Type B pancreatic cell (in vitro differentiated cells): ENCODE measurements at places on chromosomes 5 and 9. TPM values are rescaled to one million over a fixed set of nuclear protein-coding genes. Genes with fewer than 3 reads are reported as not detected.

ODF2 gene
- total RNA-seq, result 38.2 and 59.1 TPM in 2 replicates

SUSD3 gene
- 1.5 and 3.8 TPM in 2 replicates for total RNA-seq

GRCh38 chr9:78986446-78986845 lies 585.3 kb upstream of the TLE4 start:
- no peak for DNase-seq

- DNase-seq, result no peak
Observed at GRCh38 chr5:149323621-149324205, 21.6 kb upstream of the GRPEL2 start.

RFX3 gene
- 22.4 and 42.5 TPM in 2 replicates for total RNA-seq

GRCh38 chr9:121298016-121298538 lies 30.1 kb downstream of the GSN start:
- DNase-seq, result no peak

DNA sequence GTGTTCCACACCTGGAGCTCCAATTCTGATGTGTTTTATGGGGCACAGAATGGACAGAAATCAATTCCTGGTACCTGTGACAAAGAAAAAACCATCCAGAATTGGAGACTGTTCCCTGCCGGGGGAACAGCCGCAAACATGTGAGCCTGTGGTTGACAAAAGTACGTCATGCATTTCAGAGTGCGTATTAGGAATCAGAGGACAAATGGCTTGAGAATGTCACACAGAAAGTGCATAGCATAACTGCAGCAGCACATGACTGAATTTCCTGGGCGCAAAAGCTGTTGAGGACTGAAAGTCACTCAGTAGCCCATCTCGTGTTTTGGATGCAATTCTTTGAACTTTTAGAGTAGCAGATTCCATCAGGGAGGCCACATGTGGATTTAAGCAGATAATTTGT lies 85.1 kb downstream of the TRIO start:
- DNase-seq, result no peak

DNA sequence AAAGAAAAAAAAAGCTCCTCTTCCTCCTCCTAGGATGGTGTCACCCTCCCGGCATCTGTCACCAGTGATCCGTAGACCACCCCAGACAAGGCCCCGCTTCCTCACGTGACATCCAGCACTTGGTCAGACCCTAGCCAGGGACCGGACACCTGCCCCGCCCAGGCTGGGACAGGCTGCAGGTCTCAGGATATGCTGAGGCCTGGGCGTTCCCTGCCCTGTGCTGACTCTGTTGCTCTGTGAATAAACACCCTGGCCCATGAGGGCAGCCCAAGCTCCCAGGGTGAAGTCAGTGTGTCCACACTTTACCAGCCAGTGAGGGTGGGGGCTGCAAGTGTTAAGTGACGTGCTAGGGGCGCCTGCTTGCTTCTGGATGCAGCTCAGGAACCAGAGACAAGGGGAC lies 5.6 kb downstream of the EDF1 start:
- no peak for DNase-seq

- no peak for DNase-seq
Observed at GRCh38 chr5:146039420-146039819, 66.0 kb downstream of the PLAC8L1 start.

DNA sequence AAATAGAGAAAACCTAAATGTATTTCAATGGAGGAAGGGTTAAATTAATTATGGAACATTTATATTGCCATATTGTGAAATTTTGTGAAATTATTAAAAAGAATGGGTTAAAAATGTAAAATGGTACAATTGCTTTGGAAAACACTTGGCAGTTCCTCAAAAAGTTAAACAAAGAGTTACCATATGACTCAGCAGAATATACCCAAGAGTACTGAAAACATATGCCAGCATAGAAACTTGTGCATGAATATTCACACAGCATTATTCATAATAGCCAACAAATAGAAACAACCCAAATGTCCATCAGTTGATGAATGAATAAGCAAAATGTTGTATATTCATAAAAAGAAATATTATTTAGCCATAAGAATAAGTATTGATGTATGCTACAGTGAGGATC lies 181.0 kb upstream of the MAST4 start:
- DNase-seq, result no peak

ZNG1A gene
- total RNA-seq, result 22.7 and 29.2 TPM in 2 replicates

DNA sequence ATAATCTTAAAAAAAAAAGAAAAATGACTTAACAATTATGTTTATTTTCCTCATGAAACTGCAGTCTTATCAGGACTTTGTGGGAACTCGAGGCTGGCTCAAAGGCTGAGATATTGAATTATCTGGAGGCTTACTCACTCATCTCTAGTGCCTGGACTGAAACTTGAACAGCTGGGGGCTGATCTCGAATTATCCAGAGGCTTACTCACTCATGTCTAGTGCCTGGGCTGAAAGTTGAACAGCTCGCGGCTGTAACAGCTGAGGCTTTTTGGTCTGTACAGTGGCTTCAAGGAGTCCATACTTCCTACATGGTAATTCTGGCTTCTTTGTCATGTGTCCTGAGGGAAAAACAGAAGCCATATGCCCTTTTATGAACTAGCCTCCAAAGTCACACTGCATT lies 371.9 kb downstream of the CETN3 start:
- DNase-seq, result no peak

GRCh38 chr5:167665841-167666375 lies 625.5 kb upstream of the WWC1 start:
- DNase-seq, result no peak

GRCh38 chr9:35116539-35116897 lies 856 bp upstream of the ATOSB start:
- DNase-seq, result no peak

DNA sequence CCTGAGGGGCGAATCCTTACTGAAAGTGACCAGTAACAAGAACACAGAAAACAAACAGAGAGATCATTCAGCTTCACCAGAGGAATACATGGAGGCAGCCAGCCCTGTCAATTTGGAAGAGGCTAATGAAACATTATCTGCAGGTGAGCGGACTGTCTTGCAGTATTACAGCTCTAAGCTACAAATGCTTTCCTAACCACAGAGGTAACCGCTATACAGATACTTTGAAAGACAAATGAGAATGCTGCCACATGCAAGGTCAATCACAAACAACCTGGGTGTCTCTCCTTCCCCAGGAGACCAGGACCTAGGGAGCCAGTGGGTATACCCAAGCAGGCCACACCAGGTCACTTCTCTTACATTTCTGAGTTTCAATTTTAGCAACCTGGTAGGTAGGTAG lies 30.2 kb downstream of the EFNA5 start:
- no peak for DNase-seq

DNA sequence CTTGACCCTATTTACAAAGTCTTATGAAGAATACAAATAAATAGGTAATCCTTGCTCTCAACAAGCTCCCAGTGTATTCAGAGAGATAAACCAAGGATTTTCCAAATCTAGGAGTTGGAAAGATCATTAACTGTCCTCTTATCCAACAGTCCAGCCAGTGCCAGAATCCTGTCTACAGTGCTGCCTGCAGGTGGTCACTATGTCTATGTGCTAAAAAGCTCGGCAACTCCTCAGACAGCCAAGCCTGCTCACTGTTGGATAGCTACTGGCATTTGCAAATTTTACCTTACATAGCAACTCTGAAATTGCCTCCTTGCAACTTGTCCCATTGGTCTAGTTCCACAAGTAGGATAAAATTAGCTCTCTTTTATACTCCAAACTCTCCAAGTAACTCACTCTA lies 187.4 kb downstream of the DCP2 start:
- no peak for DNase-seq

CFAP90 gene
- total RNA-seq, result 1.3 and 5.3 TPM in 2 replicates

BSPRY gene
- total RNA-seq, result 9.0 and 22.6 TPM in 2 replicates

DNA sequence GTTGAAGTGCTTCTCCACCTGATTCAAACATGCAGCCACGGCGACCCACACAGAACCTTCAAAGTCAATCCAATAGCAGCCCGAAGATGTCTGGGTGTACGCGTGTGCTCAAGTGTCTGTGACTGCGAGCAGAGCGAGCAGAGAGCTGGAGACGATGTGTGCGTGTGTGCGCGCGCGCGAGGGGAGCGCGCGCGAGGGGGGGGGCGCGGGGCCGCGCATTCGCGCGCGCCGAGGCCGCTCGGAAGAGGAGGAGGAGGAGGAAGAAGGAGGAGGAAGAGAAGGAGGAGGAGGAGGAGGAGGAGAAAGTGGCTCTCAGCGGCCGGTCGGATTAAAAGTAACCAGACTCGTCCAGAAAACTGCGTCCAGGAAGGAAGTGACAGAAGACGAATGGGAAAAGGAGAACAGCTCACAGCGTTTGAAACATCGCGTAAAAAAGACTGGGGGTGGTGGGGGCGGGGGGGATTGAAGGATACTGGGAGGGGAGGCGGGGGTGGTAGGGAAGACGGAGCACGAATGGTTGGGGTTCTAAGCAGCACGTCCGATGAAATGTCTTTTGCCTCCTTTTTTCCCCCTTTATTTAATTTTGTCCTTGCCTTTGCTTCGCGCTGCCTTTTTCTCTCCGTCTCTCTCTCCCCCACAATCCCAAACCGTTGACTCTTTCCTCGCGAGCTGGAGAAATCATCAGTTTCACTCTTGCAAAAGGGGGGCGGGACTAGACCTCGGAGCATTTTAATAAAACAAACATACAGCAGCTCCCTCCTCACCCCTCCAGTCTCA lies at the start of gene MEF2C:
TSS of gene MEF2C (minus strand) at position 126 of the 777 bp plus-strand sequence. CDS start 59,396 bp downstream, outside the sequence.
- peak; percentile 68 for DNase-seq

TNFAIP8 gene
- total RNA-seq, result 11.8 and 17.3 TPM in 2 replicates

ZFP2 gene
- total RNA-seq, result 1.8 and 4.1 TPM in 2 replicates

GRCh38 chr9:91530829-91531228 lies 107.2 kb upstream of the NFIL3 start:
- DNase-seq, result no peak

DNA sequence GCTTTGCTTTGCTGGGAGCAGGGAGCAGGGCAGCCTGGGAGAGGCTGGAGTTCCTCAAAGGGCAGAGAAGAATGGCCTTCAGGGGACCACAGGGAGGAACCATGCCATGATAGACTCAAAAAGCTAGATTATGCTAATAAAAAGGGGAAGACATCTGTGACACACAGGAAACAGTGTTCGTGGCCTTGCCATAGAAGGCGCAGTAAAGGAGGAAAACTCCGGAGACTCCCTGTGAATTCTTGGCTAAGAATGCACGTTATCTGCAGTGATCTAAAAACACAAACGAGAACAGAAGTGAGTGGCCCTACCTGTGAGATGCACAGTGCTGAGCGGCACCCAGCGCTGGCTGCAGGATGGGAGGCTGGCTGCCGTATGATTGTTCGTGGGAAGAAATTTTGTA lies 15.9 kb upstream of the LTC4S start:
- DNase-seq, result no peak

IL9 gene
- total RNA-seq, result not detected in 2 replicates

GRCh38 chr5:52985306-52985705 lies 3.8 kb upstream of the ITGA2 start:
- no peak for DNase-seq

- DNase-seq, result no peak
Observed at GRCh38 chr5:105874316-105874715, 1796.4 kb downstream of the EFNA5 start.

GRCh38 chr9:2502210-2502609 lies 119.4 kb upstream of the VLDLR start:
- no peak for DNase-seq

GRCh38 chr5:135941711-135942110 lies 13.1 kb downstream of the LECT2 start:
- no peak for DNase-seq

- peak; percentile 47 for DNase-seq
Observed at GRCh38 chr9:138115506-138115905, 237.9 kb downstream of the CACNA1B start.

GRCh38 chr9:113721856-113722255 lies 154.3 kb upstream of the ZNF618 start:
- DNase-seq, result no peak

DNA sequence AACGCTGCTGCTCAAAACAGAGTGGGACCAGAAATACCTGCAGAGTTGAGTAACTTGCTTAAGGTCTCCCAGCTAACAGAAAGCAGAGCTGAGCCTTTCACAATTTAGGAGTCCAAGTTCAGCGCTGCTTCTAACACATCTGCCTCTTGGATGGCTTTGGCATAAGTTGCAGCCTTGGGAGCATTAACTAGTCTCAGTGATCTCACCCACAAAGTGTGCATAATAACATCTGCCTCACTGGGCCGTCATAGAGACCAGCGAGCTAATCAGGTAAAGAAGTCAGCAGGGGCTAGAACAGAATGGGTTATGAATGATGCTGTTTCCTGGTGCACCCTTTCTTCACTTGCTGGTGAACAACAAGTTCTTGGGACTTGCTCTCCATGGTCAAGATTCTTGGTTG lies 36.5 kb downstream of the WWC1 start:
- DNase-seq, result no peak
